GM06990 (cell line): ENCODE measurements at places on chromosomes 5 and 9.

DNA sequence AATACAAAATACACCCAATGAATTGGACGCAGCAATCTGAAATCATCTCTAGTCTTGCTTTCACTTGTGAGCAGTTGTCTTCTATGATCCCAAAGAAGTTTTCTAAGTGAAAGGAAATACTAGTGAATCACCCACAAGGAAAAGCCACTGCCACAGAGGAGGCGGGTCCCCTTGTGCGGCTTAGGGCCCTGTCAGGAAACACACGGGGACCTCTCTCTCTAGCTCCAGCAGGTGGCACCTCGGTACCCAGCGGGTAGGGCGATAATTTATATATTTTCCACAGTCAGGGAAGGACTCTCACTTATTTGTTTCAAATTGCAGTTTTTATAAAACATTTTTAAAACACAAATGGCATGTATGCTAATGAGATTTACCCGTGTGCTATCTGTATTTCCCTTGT lies 417.1 kb downstream of the KDM4C start:
- DNase-seq = no peak

DNA sequence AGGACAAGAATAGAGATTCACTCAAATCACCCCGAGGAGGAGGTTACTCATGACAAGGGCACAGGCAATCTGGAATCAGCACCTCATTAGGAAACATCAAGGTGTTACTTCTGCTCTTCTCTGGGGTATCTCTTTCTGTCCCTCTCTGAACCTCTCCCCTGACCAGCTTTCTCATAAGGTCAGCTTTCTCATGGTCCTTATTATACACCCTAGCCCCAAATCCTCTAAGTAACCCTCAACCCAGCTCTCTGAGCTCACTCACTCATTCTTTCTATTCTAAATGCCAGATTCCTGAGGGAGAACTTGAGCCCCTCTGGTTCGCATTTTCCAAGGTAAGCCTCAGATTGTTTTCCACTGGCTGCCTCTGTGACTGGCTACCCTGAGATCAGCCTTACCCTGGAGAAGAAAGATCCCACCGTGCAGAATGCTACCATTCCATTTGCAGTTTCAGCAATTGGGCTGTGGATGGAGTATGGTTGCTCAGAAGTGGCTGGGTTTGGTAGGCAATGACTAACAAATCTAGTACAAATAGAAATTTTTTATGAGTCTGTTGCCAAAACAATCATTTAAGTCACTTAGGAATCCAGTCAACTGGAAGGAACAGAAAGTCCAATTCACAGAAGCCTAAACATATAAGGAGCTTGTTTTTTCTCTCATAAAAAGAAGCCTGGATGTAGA lies 9.0 kb upstream of the TIMD4 start:
- no peak for DNase-seq

DNA sequence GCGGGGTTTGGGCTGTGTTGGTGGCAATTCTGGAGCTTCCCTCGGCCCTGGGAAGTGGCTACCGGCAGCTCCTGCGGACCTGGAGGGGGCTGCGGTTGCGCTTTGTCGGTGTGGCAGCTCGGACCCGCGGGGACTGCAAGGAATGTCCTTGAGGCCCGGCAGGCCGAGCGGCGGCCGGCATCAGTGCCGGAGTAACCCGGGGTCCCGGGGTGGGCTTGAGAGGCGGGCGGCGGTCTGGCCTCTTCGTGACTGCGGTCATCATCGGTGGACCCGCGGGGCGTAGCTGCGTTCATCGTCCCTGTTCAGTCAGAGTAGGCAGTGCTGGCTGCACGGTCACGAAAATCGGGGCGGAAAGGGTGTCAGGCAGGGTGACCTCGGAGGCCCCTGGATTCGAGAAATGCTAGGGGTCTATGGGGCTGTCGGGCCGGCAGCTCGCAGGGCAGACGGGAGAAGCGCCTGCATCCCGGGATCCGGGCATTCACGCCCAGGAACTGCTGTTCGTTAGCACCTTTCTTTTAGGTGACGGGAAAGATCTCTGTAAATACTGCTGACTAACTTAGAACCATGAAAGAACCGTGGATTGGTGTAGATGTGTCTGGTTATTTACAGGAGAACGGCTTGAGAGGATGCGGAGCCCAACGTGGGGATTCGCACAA lies 474 bp downstream of the HMGCR start:
- no peak for DNase-seq

DNA sequence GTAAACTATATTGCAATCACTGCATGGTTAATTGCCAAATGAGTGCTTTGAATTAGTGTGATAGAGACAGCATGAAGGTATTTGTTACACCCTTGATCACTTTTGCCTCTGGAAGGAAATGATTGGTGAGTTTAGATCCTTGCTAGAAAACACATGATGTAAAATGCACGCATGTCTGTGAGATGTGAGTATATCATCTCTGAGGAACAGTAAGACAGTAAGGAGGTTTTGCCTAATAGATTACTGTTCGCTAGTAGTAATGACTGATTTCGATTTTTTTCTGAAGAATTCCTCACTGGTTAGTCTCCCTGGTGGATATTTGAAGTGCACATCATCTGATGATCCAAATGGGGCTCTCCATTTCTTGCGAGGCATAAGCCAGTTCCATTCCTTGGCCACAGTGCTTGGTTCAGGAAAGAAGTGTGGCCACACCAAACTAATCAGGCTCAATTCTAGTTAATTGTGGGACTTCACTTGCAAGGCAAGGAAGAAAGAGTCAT lies 156.4 kb upstream of the ADRA1B start:
- DNase-seq = no peak

- DNase-seq = no peak
Measured at GRCh38 chr9:134839455-134840125, 41.0 kb upstream of the FCN2 start.

- no peak for DNase-seq
Measured at GRCh38 chr5:151742870-151743294, 15.5 kb downstream of the ATOX1 start.

DNA sequence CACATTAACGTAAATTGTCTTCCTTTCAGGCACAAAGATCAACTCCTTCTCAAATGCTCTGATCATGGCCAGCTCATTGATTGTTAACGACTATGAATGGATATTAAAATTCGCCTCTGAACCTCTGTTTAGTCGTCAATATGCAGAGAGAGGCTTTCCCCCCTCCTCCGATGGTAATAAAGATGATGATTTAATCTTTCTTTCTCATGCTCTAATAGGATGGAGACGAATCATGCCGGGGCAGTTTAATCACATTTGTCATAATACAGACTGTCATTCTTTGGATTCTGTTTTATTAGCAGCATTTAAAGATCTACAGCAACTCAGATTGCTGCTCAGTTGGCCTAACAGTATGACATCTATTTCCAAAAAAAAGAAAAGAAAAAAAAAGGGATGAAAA lies 132.9 kb downstream of the SREK1 start:
- no peak for DNase-seq

- no peak for DNase-seq
Measured at GRCh38 chr5:41637424-41637823, 127.0 kb upstream of the PLCXD3 start.

DNA sequence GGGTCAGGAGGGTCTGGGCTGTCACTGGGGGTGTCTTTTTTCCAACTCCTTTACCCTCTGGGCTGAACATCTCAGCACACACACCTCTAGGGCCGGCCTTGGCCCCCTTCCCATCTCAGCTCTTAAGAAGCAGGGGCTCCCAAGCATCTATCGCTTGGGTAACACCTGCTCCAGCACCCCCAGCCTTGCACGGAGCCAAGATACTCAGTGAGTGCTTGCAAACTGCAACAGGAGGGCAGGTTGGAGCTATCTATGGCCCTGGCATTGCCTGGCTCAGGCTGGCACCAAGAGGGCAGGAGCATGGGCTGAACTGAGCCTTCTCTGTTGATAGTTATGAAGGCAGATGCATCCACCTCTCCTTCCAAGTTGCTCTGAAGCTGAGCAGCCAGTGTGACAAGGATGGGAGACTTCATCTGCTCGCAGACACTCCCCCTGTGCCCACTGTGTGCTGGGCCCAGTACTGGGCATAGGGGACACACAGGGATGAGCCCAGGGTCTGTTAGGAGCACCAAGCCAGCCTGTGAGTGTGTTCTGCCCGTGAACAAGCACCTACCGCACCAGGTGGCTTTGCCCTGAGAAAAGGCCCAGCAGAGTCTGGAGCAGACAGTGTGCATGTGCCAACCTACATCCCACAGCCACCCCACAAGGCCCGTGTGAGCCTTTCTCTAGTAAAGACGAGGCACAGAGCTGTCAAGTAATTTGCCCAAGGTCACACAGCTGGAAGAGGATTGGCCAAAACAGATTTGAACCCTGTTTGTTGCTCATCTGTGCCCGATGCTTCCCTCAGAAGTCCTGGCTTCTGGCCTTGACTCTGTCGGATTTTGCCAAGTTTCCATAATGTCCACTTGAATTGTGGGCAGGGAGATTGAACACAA lies 58.2 kb downstream of the PHF2 start:
- no peak for DNase-seq

- no peak for DNase-seq
Measured at GRCh38 chr5:15371184-15371583, 128.8 kb upstream of the FBXL7 start.

- no peak for DNase-seq
Measured at GRCh38 chr5:99368726-99369125, 439.9 kb upstream of the CHD1 start.

- no peak for DNase-seq
Measured at GRCh38 chr5:135359374-135360165, 39.5 kb downstream of the MACROH2A1 start.

DNA sequence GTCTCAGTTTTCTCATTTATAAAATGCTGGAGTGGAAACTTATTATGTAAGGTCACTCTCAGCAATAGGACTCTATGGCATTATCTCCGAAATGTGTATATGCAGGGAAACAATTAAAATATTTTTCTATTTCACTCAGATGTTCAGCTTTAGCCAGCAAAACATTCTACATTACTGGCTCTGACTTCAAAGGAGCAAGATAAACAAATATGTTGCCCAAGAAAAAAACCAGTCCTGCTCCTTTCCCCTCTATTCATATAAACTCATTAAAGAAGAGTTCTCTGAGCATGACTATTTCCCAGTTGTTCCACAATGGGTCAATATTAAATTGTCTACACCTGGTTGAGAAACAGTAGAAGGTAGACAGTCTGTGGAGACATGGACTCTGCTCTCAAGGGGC lies 155.0 kb downstream of the NPR3 start:
- DNase-seq = no peak

DNA sequence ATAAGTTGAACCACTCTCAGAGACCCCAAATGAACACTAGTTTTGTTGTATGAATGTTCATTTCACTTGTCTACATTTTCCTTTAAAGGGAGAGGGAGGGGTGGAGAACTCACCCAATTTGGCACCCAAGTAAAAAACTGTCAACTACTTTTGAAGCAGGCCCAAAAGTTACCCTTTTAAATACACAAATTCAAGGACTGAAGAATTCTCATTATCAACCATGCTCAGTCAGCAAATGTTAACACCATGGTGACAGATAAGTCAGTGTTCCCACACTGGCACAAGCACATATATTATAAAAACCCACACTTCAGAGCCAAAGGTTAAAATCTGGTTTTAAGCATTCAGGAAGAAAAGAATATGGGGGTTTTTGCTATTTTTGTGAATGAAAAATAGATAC lies 31.6 kb downstream of the CSNK1A1 start:
- DNase-seq = no peak

GRCh38 chr9:32577316-32577715 lies 4.4 kb upstream of the NDUFB6 start:
- DNase-seq = no peak

- DNase-seq = no peak
Measured at GRCh38 chr9:131748411-131748955, 8.6 kb upstream of the RAPGEF1 start.

DNA sequence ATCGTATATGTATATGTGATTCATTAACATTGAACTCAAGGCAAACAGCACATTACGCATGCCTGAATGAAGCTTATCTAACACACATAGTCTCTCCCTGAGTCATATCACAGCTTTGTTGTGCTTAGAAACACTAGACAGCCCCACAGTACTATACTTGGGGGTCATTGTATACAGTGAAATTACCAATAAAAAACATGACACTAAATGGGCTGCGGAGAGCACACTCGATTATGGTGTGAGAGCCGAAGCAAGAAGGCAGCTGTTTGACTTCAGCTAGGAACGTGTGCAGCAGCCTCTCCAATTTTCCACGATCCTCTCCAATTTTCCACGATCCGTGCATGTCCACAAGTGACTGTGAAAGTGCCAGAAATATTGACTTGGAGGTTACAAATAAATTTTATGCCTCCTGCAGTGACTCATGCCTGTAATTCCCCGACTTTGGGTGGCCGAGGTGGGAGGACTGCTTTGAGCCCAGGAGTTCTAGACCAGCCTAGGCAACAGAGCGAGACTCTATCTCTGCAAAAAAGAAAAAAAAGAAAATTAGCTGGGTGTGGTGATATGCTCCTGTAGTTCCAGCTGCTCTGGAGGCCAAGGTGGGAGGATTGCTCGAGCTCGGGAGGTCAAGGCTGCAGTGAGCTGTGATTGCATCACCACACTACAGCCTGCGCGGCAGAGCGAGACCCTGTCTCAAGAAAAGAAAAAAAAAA lies 102.4 kb downstream of the DAPK1 start:
- no peak for DNase-seq

DNA sequence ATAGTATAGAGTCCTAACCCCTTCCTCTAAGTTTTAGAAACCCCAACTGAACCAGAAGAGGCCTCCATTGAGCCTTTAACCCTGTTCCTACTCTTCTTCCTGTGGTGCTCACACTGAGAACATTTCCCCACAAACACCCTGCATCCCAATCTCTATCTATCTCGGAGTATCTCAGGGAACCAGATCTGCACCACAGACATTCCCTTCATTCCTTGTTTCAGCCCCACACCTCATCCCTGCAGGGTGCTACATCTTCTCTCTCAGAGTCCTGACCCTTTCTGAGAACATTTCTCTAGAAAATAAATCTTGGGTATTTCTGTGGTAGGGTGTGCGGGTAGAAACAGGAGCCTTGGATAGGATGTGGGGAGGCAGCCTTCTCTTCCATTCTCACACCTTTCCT lies 507.8 kb downstream of the PDE4D start:
- DNase-seq = no peak

- DNase-seq = no peak
Measured at GRCh38 chr9:95481000-95481399, 35.8 kb downstream of the PTCH1 start.
